ENCODE measurements at places on chromosomes 16 and 17.

- H3K27ac ChIP-seq, result no peak overlapping the region
- no peaks in the 10 kb centered on the region for H3K36me3 ChIP-seq
- peak; percentile 39 for DNase-seq
- peaks cover 47% of the 10 kb centered on the region for H3K27me3 ChIP-seq
- H3K4me3 ChIP-seq, result no peak overlapping the region
These were observed 20.1 kb downstream of the TPSD1 start for GRCh38 chr16:1275791-1276579.

DNA sequence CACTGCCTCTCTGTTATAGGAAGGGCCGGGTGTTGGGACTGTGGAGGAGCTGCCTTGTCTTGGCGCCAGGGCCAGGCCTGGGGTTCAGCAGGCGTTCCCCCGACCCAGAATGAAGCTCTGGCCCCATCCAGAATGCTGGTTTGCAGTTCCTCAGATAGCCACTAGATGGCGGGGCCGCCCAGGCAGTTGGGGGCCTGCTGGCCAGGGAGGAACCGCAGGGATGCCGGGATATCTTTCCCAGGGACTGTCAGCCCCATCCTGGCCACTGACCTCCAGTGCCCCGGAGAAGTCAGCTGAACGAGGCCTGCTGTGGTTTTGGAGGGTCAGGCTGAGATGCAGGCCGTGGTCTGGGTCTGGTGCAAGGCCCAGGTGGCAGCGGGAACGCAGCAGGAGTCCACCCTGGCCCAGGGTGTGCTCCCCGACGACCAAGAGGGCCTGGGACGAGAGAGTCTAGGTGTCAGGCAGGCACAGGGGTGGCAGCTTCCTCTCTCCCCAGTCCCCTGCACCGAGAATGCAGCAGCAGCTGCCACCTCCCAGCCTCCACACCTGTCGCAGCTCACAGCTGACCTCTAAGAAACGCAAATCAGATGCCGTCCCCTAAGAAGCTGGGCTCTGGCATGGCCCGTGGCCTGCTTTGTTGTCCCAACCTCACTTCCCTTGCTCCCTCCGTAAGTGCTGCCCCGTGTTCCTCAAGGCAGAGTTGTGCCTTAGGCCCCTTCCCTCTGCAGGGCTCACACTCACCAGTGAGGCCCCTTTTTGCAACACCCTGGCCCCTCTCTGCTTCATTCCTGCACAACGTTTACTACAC, 51.2 kb downstream of the RMI2 start:
- H3K4me3 ChIP-seq, result no peak overlapping the region
- no peaks in the 10 kb centered on the region for H3K36me3 ChIP-seq
- peaks cover 18% of the 10 kb centered on the region for H3K4me1 ChIP-seq

GRCh38 chr16:49696414-49697101, 159.4 kb downstream of the ZNF423 start:
- H3K4me1 ChIP-seq, result peaks cover 54% of the 10 kb centered on the region
- no peak overlapping the region for H3K27ac ChIP-seq
- DNase-seq, result no peak
- H3K4me3 ChIP-seq, result no peak overlapping the region
- no peaks in the 10 kb centered on the region for H3K27me3 ChIP-seq
- H3K36me3 ChIP-seq, result no peaks in the 10 kb centered on the region

GRCh38 chr17:61463316-61464129, 11.3 kb downstream of the TBX4 start:
- peaks cover 42% of the 10 kb centered on the region for H3K27me3 ChIP-seq
- peaks cover 11% of the 10 kb centered on the region for H3K36me3 ChIP-seq
- peaks cover 52% of the 10 kb centered on the region for H3K4me1 ChIP-seq
- DNase-seq, result peak; percentile 66
- H3K27ac ChIP-seq, result peak overlapping the region; percentile 86
- no peak overlapping the region for H3K4me3 ChIP-seq

Measured in muscle of leg (tissue), 16 donors.